ENCODE measurements at places on chromosomes 1 and 21.

GRCh38 chr1:194338241-194338948 is 1152.0 kb upstream of the B3GALT2 start:
- DNase-seq = no peak

- DNase-seq = no peak
These were observed 68.6 kb downstream of the SIPA1L2 start for GRCh38 chr1:232561381-232561780.

- no peak for DNase-seq
These were observed 35.1 kb downstream of the MPZL1 start for GRCh38 chr1:167756730-167757405.

- DNase-seq = peak; percentile 6
These were observed 71.4 kb downstream of the MEGF6 start for GRCh38 chr1:3539707-3540425.

DNA sequence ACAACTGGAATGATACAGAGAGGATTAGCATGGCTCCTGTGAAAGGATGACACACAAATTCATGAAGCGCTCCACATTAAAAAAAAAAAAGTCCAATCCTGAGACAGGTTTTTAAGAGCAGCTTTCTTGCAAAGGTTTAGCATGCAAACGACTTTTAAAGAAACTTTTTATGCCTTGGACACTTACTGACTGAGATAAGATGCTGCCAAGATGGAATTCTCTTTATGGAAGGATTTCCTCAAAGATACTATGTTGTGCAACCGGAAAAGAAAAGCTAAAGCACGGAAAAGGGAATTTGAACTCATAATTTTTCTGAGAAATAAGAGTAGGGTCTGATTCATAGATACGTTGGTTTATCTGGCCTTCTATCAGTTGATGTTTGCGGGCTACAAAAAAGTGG is 27.3 kb downstream of the PIGP start:
- no peak for DNase-seq

- DNase-seq = no peak
These were observed 132.7 kb downstream of the RUNX1 start for GRCh38 chr21:34916446-34916845.

DNA sequence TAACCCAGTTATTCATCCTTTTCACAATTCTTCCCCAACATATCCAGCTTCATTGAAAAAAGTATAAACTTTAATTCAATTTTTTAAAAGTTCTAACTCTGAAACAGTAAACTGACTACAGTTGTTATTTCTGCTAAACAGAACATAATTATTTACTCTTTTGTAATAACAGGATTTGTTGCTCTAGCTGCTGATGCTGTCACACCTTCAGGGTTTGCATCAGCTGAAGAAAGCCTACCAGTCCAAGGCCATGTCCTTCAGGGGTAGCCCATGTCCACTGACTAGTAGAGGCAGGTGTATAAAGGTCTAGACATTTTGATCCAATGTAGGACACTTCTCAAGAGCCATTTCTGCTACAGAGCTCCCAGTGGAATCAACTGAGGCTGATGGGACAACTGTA is 107.7 kb downstream of the CDC42BPA start:
- no peak for DNase-seq

DNA sequence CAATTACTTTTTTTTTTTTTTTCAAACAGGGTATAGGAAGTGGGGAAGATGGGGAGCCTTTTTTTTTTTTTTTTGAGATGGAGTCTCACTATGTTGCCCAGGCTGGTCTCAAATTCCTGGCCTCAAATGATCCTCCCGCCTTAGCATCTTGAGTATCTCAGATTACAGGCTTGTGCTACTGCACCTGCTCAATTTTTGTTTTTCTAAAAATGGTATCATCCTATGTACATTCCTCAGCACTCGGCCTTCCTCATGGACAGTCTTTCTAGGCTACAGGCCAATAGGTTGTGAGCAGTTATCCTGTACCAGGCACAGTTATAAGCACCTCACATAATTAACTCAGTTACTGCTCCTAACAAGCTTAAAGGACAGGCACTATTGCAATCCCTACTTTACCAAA is 132.1 kb upstream of the EDN2 start:
- DNase-seq = no peak

GRCh38 chr1:159556931-159557369 is 21.1 kb upstream of the OR10J5 start:
- no peak for DNase-seq

DNA sequence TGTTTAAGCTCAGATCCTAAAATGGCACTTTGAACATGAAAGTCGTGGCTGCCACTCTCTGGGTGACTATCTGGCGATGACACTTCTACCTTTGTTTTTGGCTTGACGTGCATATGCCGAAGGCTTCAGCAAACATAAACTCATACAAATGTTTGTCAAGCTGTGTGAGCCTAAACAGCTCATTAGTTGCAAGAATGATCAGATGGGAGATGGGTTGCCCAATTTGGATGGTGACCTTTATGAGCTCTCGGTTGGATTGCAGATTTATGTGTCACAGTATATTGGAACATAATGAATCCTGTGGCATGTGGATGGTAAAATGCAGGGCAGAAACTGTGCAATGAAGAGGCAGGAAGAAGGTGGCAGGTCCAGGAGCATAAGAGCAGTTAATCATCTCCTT is 229.3 kb downstream of the DISC1 start:
- no peak for DNase-seq

DNA sequence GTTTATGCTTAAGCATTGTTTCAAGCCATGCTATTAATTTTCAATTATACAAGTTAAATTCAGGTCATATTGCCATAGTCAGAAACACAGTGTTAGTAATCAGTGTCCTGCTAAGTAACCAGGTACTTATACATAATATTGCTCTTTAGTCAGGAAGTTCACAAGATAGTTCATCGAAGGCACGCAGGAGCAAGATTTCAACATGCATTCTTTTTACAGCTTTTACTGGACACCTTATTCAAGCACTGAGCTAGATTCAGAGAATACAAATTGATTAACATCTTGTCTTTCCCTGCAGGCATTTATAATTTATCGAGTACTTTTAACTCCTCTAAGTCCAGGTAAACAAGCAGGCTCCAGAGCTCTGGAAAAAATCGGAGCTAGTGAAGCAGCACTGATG is 202.3 kb upstream of the BRINP3 start:
- no peak for DNase-seq

GRCh38 chr1:36847761-36848160 is 186.6 kb downstream of the GRIK3 start:
- no peak for DNase-seq

DNA sequence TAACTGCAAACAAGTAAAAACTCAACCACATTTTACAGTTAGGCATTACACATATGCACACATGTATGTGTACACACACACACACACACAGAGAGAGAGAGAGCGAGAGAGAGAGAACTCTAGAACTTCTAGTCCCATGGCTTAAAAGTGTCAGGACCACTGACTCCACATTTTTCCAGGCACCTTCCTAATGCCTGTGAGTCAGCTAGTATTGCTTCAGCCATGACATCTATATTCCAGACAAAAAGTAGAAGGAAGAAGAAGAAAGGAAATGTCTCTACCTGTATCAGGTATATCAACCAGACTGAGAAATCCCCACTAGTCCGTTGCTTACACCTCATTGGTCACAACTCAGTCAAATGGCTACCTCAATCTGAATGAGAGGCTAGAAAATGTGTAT is 31.9 kb upstream of the TACSTD2 start:
- no peak for DNase-seq

GRCh38 chr1:33713058-33713877 is 150.6 kb upstream of the HMGB4 start:
- DNase-seq = no peak

DNA sequence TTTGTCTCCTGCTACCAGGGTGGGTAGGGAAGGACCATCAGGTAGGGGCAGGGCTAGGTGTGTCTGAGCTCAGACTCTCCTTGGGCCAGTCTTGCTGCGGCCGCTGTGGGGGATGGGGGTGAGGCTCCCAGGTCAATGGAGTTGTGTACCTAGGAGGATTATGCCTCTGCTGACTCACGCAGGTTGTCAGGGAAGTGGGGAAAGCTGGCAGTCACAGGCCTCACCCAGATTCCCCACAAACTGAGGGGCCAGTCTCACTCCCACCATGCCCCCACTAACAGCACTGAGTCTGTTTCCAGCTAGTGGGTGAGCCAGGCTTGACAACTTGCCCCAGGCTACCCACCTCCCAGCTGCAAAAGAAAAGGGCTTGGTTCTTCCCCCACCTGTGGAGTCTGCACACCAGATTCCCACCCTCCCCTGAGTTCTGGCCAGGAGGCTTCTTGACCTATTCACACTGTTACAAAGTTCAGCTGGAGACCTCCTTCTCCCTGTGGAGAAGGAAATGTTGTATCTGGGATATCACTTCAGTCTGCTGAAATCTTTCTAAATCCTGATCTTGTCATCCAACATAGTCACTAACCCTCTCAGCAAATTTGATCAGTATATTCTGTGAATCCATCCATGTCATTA is 69.2 kb upstream of the GJA8 start:
- DNase-seq = no peak

Data from cerebellar nuclear complex (tissue), 1 donor.